ENCODE measurements at places on chromosomes 6 and 20.

DNA sequence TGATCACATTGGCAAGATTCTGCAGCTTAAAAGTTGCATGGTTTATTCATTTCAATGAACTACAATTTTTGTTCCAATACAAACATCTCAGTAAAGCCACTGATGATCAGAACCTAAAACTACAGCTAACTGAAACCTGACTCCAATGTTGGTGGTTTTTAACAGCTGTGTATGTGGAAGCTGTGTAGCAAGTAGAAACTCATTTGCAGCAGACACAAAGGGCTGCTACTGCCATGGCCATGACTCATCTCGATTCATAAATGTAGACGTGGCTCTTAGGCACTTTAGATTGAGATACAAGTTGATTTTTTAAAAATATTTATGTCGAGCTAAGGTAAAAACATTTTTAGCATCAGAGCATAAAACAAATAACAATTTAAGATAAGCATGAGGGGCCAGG is 19.5 kb upstream of the MAP3K4 start:
- DNase-seq: no peak

DNA sequence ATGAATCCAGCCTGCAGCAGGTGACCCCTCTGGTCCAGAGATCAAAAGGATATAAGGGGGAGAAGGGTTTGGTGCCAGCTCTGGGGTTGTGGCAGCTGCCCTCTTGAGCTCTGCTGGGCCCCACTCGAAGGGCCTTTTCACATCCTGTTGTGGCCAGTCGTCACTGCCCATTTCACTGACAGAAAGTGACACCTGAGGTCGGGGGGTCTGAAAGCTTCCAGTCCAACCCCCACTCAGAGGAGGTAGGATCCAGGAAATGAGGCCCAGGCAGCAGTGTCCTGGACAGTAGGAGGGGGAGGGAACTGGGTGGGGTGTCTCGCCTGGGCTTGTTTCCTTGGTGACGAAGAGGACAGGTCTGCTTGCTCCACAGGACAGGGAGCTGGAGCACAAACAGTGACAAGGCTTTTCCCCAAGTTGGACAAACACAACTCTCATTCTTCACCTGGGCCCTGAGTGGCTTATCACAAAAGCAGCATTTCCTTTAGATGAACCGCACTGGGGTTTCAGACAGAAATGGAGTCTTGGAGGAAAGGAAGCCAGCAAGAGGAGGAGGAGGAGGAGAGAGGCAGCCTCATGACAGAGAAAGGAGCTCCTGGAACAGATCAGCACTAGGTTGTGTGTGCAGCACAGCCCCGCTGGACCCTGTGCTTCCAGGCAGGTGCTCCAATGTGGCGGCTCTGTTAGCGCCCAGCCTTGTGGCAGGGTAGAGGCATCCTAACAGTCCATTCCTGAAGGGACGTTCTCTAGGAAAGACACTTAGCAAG is 11.0 kb downstream of the FRS3 start:
- DNase-seq: peak; percentile 25

DNA sequence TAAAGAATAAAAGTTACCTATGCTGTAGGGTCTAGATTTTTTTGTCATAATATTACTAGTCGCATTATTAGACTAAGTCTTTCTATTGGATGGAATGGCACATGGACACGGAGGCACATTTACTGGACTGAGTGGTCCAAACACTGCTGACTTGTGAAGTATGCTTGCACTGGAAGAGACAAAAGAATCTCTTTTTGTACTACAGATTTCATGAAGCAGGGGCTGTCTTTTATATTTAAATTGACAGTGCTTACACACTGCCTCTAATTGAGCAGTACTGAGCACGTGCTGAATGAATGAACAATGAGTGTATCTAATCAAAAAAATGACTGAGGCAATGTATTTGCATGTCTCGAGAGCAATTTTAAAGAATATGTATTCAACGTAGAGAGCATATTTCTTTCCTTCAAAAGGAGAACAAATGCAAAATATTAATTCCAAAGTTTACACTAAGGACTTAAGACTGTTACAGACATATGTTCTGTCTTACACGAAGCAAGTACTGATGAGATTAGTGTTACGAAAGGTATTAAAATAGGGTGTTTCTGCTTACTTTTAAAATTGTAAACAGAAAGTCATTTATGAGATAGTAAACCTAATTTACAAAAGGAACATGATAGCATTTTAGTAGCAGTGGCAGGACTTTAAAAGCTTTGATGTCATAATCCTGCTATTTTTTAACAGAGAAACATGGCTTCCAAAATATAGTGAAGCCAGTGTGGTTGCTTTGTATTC is 8.3 kb downstream of the ELOVL2 start:
- no peak for DNase-seq

- DNase-seq: no peak
Measured at GRCh38 chr20:5748246-5748645, 2.0 kb upstream of the SHLD1 start.

GRCh38 chr6:132062626-132063025 is 111.5 kb upstream of the CCN2 start:
- DNase-seq: no peak

GRCh38 chr20:35604449-35604747 is 11.2 kb upstream of the SPAG4 start:
- DNase-seq: peak; percentile 33

GRCh38 chr6:15332446-15332845 is 86.6 kb downstream of the JARID2 start:
- no peak for DNase-seq

GRCh38 chr6:136067731-136068341 is 182.3 kb downstream of the MTFR2 start:
- DNase-seq: no peak

GRCh38 chr6:21844120-21844917 is 250.8 kb downstream of the SOX4 start:
- DNase-seq: no peak

DNA sequence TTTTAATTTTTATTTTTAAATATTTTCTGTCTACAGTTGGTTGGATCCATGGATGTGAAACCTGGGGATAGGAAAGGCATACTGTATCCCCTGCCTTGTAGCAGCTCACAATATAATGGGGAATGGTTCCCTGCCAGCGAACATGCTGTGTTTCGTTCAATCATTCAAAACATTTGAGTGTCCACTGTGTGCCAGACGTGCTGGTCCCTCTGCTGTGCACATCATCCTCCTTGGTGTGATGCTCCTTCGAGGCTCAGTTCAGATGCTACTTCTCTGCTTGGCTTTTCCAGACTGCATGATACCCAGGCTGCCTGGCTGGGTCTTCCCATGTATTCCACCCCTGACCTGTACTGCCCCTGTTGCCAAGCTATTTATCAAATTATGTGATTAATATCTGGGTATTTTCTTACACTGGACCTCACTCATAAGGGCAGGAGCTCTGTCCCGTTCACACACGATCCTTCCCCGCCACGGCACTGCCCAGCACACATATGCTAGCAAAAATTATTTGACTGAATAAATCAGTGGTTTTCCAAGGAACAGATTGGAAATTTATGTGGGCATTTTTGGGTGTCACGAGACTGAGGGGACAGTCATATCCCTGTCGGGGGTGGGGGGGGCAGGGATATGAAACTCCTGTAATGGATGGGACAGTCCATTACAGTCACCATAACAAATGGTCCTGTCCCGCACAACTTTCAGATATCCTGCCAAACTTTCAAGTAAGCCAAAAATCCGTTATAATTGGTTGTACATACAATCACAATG is 4.9 kb downstream of the SDCBP2 start:
- DNase-seq: no peak

GRCh38 chr6:167845856-167846255 is 19.1 kb downstream of the AFDN start:
- no peak for DNase-seq

Measured in activated naive CD4-positive, alpha-beta T cell treated with anti-CD3 and anti-CD28 coated beads, Interleukin-2, amount 10 ng/mL, durations not matched to agents 7 days and 5 days (primary cell).